Pulmonary artery endothelial cell (primary cell): ENCODE measurements at places on chromosomes 6 and 20. TPM values are rescaled to one million over a fixed set of nuclear protein-coding genes. Genes with fewer than 3 reads are reported as not detected.

MATN4 gene
- total RNA-seq = not detected in 2 replicates

GDAP1L1 gene
- total RNA-seq = not detected in 2 replicates

GRCh38 chr6:41635365-41635764 lies 2.9 kb upstream of the MDFI start:
- DNase-seq = no peak

DNA sequence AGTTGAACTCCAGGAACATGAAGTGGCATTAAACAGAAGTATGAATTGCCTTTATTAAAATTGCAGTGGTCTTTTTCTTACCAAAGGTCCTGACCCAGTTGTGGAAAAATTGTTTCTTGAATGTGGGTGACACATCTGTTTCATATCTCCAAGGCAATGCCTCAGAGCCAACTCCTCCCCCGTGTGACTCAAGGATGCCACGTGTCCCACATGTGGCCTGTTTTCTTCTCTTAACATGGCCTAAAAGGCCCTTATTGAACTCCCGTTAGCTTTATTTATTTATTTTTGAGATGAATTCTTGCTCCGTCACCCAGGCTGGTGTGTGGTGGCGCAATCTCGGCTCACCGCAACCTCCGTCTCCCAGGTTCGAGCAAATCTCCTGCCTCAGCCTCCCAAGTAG lies 128.4 kb upstream of the ESR1 start:
- DNase-seq = no peak

RAD21L1 gene
- 0.14 and 0.26 TPM in 2 replicates for total RNA-seq

FOXA2 gene
- total RNA-seq = not detected in 2 replicates

FOXQ1 gene
- total RNA-seq = not detected in 2 replicates

- no peak for DNase-seq
These were observed 362.7 kb upstream of the IMPG1 start for GRCh38 chr6:76435174-76435573.

MACROD2 gene
- total RNA-seq = 0.46 and 0.95 TPM in 2 replicates

CNR1 gene
- total RNA-seq = 2.6 TPM in 1 of 2 replicates, not detected in the other

TAAR8 gene
- total RNA-seq = not detected in 2 replicates

- DNase-seq = no peak
These were observed 587.2 kb downstream of the PRKN start for GRCh38 chr6:162140251-162140852.

LCA5 gene
- total RNA-seq = 4.3 and 6.1 TPM in 2 replicates

GRCh38 chr6:14000901-14001300 lies 76.1 kb downstream of the RNF182 start:
- no peak for DNase-seq

DNA sequence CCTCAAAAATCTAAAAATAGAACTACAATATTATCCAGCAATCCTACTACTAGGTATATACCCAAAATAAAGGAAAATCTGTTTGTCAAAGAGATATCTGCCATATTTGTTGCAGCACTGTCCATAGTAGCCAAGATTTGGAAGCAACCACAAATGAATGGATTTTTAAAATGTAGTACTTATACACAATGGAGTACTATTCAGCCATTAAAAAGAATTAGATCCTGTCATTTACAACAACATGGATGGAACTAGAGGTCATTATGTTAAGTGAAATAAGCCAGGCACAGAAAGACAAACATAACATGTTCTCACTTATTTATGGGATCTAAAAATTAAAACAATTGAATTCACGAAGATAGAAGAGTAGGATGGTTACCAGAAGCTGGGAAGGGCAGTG lies 135.7 kb upstream of the CCDC28A start:
- no peak for DNase-seq

PHACTR3 gene
- not detected in 2 replicates for total RNA-seq

DNA sequence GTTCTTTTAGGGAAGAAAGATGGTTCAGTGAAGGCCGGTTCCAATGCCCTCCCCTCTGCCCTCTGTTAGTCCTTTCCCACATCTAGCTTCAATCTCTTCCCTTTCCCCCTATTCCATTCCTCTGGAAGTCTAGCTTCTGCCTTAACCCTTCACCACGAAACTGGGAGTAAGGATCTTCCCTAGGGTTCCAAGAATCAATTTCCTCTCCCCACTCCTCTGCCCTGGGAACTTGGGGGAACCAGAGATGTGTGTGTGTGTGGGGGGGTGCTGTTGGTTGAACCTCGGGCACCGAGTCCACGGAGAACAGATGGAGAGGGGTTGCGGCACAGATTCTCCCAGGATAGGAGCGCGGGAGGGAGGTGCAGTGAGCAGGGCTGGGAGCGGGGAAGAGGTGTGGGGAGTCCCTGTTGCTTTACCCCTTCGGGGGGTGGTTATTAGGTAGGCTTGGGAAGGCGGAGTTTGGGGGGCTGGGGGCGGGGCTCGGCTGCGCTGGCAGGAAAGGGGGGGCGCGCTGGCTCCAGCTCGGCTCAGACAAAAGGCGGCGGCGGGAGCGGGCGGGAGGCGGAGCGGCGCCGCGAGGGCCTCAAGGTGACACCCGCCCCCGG lies at the start of gene TMEM151B:
TSS of gene TMEM151B (plus strand) at position 530 of the 605 bp plus-strand sequence. CDS start 293 bp downstream, outside the sequence.
- DNase-seq = no peak

- peak; percentile 2 for DNase-seq
These were observed 35.2 kb downstream of the PHACTR1 start for GRCh38 chr6:12751694-12752325.

TUBB gene
- total RNA-seq = 537 and 757 TPM in 2 replicates

- DNase-seq = no peak
These were observed 59.2 kb upstream of the TINAG start for GRCh38 chr6:54248994-54249393.

NRSN1 gene
- total RNA-seq = not detected in 2 replicates

GSTA1 gene
- total RNA-seq = not detected in 2 replicates

GRCh38 chr20:33791959-33792597 lies 19.1 kb upstream of the CHMP4B start:
- DNase-seq = no peak

PRDM1 gene
- 0.04 and 1.5 TPM in 2 replicates for total RNA-seq

- DNase-seq = no peak
These were observed 64.2 kb upstream of the BTN3A2 start for GRCh38 chr6:26300828-26301227.

FOXP4 gene
- 2.9 and 3.1 TPM in 2 replicates for total RNA-seq

- DNase-seq = no peak
These were observed 786.1 kb downstream of the TFAP2A start for GRCh38 chr6:9628819-9629218.

TREM1 gene
- total RNA-seq = not detected in 2 replicates

DNA sequence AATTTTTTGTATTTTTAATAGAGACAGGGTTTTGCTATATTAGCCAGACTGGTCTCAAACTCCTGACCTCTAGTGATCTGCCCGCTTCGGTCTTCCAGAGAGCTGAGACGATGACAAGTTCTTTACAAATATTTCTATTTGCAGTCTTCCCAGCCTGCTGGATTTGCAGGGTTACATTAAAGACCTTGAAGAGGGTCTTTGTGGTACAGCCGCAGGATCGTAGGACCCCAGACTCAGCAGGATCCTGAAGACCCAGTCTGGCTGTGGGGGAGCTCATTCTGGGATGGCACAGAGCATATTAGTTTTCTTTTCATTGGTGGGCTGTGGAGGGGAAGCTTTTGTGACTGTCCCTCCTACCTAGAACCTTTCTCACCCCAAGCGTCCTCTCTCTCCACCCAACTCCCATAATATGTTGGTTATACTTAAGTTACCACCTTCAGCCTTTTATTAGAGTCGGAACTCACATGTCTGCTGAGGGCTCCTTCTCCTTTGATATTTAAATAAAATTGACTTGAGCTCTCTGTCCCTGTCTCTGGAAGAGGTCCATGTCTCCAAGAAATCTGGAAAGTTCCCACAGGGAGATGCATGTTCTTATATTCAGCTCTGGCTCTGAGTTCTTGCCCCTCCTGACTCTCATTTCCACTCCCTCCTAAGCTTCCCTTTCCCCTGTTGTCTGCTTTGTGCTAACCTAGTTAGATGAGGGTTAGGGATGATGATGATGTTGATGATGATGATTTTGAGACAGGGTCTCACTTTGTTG lies 72.0 kb downstream of the TIAM2 start:
- no peak for DNase-seq

- peak; percentile 44 for DNase-seq
These were observed 69.9 kb downstream of the TOX2 start for GRCh38 chr20:43984587-43984986.

DNA sequence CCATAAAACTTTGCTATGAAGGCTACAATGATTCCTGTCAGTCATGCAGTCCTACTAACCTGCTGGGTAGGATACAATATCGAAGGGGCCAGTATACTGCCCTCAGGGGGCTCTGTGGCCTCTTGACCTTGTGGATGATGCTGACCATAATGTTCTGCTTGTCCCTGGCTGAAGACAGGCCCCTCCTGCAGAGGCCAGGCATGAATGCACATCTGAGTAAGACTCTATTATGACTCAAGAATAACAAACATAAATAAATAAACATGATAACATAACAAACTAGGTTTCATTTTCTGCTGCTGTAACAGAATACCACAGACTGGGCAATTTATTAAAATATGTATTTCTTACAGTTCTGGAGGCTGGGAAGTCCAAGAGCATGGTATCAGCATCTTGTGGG lies 44.0 kb upstream of the POU5F1 start:
- DNase-seq = no peak

DNA sequence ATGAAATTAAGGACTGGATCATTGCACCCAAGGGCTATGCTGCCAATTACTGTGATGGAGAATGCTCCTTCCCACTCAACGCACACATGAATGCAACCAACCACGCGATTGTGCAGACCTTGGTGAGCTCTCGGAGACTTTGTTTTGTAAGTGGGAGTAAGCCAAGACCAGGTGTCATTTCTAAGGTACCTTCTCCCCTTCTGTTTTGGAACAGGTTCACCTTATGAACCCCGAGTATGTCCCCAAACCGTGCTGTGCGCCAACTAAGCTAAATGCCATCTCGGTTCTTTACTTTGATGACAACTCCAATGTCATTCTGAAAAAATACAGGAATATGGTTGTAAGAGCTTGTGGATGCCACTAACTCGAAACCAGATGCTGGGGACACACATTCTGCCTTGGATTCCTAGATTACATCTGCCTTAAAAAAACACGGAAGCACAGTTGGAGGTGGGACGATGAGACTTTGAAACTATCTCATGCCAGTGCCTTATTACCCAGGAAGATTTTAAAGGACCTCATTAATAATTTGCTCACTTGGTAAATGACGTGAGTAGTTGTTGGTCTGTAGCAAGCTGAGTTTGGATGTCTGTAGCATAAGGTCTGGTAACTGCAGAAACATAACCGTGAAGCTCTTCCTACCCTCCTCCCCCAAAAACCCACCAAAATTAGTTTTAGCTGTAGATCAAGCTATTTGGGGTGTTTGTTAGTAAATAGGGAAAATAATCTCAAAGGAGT lies 30.4 kb downstream of the TXNDC5 start:
- no peak for DNase-seq

GRCh38 chr20:38258545-38259215 lies 1.9 kb downstream of the KIAA1755 start:
- DNase-seq = no peak

DHX16 gene
- total RNA-seq = 46.9 and 61.2 TPM in 2 replicates

- no peak for DNase-seq
These were observed 120.5 kb downstream of the NCOA3 start for GRCh38 chr20:47622118-47622665.

DNA sequence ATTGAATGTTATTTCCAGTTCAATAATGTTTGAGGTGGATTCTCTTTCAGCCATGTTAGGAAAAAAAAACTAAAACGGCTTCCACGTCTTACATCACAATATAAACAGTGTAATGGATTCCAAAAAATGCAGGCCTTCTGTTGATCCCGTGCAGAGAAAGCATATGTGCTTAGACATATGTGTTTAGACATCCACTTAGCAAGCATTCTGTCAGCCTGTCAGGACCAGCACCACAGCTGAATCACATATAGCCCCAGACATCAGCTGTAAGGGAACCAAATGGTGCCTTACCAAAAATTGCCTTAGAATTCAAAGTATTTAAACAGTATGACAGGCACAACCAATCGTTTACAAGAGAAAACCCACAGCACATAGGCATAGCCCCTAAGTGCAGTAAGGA lies 304.9 kb downstream of the EYA4 start:
- DNase-seq = no peak

DNA sequence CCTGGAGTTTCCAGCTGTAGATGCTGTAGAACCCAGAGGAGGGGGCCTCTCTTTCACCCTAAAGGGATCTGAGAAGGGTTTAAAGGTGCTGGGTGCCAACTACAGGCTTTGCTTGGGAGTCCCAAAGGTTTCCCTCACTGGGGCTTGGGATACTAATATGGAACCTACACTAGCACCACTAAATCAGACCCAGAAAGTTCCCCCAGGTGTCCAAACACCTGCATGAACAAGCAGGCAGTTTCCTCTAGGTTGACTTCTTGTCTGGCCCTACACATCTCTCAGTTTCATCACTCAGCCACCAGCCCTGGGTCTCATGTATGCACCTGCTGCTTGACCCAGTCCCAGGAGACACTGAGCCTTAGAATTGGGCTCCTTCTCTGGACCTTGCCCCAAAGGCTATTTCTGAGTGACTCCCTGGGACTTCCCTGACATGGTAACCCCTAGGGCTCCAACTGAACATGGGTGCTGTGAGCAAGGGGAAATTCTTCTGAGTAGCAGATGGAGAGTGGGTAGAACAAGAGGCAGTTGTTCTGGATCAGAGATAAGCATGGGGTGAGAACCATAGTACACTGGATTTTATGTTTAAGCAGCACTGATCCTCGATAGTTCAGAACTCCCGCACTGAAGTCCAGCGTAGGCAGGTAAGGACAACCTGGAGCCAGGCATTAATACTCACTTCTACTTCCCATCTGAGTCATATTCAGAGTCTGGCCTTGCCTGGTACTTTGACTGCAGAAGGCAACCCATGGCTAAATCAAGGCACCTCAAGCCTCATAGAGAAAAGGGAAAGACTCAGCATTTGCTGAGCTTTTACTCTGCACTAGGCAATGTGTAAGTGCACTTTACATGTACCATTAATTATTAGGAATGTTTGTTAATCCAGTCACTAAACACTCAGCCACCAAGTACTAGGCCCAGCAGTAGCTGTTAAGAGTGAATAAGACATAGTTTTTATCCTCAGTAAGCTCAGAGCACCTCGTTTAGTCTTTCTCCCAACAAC lies 16.8 kb downstream of the BCL2L1 start:
- DNase-seq = no peak

AGER gene
- total RNA-seq = 0.26 and 0.53 TPM in 2 replicates

DNA sequence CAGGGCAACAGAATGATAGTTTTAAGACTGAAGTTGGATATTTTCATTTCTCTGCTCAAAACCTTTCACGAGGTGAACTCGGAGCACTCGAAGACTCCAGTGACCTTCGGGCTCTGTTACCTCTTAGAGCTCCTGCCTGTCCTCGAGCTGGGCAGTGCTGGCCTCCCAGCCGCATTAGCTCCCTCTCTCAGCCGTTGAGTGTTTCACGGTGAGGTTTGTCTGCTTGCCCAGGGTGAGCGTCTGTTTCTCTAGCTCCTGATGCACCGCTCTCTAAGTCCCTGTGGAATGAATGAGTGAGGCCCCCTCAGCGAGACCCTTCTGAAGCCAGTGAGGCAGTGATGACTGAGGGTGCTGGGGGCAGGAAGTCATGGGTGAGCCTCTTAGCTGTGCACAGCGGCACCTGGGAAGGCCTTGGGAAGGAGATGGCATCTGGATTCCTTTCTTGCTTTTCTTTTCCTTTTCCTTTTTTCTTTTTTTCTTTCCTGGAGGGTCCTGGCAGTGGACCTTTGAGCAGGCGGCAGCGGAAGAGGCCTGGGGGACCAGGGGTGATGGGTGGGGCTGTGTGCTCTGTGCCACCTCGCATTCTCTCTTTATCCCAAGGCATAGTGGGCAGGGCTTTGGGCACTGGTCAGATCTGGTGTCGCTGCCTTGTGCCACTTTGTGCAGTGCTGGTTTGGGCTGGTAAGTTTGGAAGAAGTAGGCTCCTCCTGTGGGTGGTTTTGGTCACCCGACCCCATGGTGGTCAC lies 2.2 kb downstream of the PSMG4 start:
- no peak for DNase-seq

CPXM1 gene
- total RNA-seq = 0.26 and 0.74 TPM in 2 replicates

CRYBG1 gene
- total RNA-seq = 19.8 and 26.8 TPM in 2 replicates
